ENCODE measurements at places on chromosomes 7 and 10.

- DNase-seq = no peak
These were observed 11.4 kb downstream of the SCIN start for GRCh38 chr7:12581897-12582296.

DNA sequence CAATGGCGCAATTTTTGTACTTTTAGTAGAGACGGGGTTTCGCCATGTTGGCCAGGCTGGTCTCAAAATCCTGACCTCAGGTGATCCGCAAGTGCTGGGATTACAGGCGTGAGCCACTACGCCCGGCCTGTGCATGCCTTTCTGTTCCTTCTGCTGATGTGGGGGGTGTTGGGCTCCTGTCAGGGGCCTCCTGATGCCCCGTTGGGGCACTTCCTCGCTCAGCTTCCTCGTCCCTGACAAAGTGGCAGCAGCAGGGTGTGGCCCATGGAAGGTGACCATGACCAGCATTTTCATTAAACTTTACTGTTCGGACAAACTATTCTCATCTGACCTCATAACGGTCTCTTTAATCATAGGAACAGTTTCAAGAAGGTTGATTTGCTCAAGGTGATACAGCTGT lies 69.4 kb downstream of the TBXAS1 start:
- DNase-seq = peak; percentile 50

GRCh38 chr10:95840121-95840520 lies 67.7 kb upstream of the CC2D2B start:
- DNase-seq = no peak

DNA sequence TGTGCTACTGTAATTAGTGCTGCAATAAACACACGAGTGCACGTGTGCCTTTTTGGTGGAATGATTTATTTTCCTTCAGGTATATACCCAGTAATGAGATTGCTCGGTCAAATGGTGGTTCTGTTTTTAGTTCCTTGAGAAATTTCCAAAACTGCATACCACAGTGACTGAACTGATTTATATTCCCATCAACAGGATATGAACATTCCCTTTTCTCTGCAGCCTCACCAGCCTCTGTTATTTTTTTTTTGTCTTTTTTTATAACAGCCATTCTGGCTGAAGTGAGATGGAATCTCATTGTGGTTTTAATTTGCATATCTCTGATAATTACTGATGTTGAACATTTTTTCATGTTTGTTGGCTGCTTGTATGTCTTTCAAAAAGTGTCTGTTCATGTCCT lies 922.9 kb upstream of the LRRN3 start:
- no peak for DNase-seq

GRCh38 chr10:80157561-80157960 lies 25.0 kb downstream of the PLAC9 start:
- no peak for DNase-seq

DNA sequence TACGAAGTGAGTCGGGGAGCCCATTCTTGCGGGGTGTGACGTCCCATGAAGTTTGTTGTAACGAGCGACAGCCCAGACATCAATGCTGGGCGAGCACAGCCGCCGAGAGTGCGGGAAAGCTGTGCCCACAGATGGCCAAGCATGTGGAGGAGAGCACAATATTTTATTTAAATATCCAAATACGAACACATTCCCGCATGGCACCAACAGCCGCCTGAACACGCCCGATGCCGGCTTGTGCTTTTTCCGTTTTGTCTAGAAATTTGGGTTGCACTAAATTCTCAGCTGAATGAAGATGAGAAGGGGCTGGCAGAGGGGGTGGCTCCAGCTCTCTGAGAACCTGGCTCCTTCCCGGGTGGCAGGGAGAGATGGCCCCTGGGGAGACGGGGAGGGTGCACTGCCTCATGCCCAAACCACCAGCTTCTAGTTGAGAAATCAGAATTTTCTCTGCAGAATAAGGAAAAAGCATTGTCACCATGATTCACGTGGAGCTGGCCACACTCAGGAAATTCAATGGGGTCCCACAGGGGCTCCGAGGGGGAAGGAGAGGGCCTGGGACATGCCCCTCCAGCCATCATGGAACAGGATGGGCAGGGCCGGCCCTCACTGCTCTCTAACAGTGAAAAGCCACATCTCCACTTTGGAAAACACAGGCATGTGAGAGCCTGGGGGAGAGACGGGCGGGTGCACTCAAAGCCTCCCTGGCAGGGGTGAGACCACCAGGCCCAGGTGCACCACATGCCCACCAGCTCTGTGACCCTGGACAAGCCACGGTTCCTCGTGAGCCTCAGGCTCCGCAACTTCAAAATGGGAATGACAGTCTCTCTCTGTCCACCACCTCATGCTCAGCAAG lies 48.3 kb downstream of the EBF3 start:
- no peak for DNase-seq

DNA sequence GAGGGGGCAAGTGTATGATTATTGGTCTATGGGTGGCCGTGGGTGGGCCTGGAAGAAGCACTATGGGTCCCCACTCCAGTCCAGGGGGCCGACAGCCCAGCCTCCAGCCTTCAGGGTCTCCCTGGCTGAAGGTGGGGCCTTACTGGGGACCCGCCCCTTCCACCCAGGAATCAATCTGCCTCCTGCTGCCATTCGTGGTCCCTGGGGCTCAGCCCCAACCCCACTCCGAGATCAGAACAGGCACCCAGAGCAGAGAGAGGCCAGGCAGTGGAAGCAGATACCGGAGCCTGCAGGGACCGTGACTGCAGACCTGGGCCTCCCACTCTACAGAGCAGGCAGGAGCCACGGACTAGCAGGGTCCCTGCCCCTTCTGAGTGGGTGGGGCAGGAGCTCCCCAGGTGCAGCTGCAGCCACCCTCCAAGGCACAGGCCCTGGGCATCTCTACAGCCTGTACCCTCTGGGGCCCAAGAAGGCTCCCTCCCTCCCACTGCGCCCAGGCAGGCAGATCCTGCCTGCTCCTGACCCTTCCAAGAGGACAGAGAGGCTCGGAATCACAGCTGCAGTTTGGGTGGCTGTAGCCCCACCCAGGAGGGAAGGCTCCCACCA lies 13.6 kb upstream of the FOXL3 start:
- no peak for DNase-seq

GRCh38 chr7:923108-924041 lies 31.1 kb downstream of the ADAP1 start:
- peak; percentile 90 for DNase-seq

DNA sequence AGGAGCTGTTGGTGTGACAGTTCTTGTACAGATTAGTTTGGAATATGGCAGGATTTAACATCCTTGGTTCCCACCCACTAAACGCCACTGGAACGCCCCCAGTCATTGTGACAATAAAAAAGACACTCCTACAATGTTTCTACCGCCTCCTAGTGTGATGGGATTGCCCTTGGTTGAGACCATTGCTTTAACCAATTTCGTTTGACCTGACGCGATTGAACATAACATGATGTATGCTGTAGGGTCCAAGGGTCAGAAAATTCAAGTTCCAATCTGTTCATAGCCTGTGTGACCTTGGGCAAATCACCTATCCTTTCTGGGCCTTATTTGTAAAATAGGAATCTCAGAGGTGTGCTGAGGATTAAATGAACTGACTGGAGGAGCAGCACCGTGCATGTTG lies 12.5 kb downstream of the MXI1 start:
- DNase-seq = no peak

DNA sequence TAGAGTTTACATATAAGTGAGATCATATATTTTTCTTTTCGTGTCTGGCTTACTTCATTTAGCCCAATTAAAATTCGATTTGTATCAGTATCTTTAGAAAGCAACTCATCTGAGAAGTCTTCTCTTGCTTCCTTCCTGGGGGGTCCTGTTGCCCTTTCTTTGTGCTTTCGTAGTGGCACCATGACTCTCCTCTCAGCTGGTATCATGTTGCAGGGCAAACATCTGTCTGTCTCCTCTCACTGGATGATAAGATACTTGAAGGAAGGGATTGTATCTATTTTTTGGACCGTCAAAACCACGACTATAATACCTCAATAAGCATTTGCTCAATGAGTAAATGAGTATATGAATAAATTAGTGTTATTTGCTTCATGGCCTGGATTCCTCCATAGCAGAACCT lies 382.5 kb upstream of the SORCS1 start:
- no peak for DNase-seq

- DNase-seq = no peak
These were observed 112.2 kb upstream of the GALNT17 start for GRCh38 chr7:71019706-71020105.

DNA sequence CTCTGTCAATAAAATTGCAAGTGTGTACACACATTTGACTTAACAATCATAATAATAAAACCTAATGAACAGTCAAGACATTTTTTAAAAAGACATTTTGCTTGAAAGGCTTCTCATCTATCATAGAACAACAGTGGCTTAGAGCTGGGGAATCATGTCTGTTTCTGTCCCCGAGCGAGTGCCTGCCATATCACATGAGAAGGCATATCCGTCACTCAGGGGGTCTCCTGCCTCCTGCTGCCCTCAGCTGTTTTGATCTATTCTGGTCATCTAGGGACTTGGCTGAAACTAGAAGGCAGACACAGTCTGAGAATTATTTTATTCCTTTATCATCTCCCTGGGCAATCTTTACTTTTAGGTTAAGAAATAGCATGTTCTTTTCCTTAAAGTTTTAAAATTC lies 278.7 kb upstream of the KLF6 start:
- DNase-seq = no peak

DNA sequence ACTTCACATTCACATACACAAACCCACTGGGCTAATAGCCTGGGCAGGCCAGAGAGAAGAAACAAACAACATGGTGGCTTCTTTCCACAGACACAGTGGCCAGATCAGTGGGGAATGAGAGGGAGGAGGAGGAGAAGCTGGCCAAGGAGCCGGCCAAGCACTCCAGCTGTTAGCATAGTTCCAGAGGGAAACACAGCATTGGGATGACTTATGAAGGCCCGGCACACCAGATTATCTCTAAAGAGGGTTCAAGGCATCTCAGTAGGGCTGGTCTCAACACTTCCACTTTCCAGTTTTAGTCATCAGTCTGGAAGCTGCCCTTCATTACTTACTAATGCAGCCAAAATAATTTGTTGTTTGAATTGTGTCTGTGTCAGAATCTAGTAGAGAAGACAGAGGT lies 42.1 kb upstream of the GPR26 start:
- DNase-seq = no peak
